ENCODE measurements at places on chromosomes 2 and 18.

GRCh38 chr2:169765523-169765922 is 31.9 kb downstream of the KLHL23 start:
- DNase-seq: no peak

DNA sequence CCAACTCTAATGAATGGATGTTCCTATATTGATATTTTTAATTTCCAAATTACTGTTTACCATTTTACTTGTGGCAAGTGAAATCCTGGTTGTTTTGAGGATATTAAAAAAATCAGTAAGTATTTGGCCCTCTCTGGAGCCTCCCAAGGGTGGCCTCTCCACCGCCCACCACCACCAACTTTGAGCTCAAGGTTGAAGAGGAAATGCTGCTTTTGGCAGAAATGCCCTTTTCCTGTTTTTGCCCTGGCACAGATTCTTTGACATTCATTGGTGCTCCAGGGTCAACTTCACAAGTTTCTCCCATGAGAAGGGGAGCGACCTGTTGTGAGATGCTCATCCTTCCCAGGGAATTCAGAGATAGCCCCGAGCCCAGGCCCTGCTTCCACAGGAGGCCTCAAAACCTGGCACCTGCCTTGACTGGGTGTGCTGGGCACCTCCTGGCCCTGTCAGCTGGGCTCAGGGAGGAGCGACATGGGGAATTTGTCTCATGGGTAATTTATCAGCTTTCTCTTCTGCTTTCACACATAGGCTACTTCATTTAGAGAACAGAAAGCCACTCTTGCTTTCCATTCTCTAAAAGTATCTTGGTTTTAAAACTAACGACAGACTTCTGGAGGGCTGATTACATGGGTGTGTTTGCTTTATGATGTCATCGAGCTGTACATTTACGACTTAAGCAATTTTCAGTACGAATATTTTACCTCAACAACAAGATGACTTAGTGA is 6.9 kb downstream of the CD8A start:
- DNase-seq: no peak

DNA sequence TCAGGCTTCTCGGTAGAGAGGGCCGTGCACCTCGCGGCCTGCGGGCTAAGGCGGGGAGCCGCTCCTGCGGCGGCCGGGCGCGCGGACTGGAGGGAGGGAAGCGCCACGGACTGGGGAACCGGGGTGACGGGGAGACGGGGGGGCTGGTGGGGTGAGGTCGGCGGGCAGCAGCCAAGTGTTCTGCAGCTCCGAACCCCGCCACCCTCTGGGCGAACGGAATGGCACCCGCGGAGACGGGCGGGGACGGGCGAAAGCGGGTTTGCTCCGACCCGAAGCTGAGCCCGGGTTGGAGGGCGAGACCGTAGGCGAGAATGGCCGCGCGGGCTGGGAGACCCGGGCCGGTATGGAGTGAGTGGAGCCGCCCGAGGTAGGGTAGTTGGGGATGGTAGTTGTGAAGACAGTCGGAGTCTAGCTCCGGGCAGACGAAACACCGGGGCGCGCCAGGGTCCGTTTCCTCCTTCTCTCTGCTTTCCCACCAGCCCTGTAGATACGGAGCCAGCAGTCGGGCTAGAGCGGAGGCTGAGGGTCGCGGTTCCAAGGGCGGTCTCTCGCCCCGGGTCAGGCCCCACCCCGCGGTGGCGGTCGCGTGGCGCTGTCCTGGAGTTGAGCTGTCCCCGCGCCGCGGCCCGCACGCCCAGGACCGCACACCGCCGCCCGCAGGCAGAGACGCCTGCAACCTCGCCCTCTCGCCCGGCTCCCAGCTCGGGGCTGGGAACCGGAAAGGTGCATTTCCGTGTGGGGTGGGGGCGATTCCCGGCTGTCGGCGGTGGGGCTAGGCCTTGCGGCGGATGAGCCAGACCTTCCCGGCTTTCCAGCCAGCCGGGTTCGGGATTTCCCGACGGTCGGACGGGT is 160.3 kb upstream of the SIX2 start:
- no peak for DNase-seq

DNA sequence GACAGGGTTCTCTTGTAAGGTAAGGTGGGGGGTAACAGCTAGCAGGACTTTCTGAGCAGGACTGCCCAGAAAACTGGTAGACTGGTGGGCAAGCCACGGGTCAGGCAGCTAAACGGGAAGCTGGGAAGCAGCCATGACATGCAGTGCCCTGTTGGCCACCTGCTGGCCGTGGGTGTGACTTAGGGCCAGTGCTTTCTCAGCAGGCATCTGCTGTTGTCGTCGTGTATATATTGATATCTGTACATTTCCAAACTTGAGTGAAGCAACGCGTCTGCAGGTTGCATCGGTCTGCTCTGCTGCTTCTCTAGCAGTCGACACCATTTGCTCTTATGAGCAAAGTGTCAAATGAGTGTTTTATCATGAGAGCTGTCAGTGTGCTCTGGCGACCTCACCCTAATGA is 31.0 kb downstream of the COA5 start:
- no peak for DNase-seq

- no peak for DNase-seq
Measured at GRCh38 chr2:215447673-215448081, 11.8 kb upstream of the FN1 start.

GRCh38 chr2:97763176-97763845 is 49.9 kb downstream of the ZAP70 start:
- no peak for DNase-seq

DNA sequence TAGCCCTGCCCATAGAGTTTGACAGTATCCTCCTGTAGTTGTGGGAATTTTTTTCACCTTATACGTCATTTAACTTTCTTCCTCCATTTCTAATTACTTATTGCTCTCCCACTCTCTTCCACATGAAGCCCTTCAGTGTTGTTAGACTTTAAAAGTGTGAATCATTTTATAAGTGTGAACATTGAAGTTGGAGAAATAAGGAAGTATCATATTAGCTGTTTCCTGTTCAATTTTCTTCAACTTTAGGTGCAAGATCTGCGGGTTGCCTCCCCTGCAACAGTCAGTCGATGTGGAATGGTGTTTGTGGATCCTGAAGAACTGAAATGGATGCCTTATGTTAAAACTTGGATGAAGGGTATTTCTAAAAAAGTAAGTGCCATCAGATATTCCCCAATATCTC is 138.1 kb downstream of the DNAH6 start:
- no peak for DNase-seq

GRCh38 chr2:70999362-70999761 is 4.7 kb upstream of the TEX261 start:
- no peak for DNase-seq
